ENCODE measurements at places on chromosomes 2 and 18. TPM values are rescaled to one million over a fixed set of nuclear protein-coding genes. Genes with fewer than 3 reads are reported as not detected.
A peak's percentile ranks its signal among the peaks of the same experiment; 100 is the strongest.

TUBA4A gene
- 96.7 TPM for total RNA-seq

TMEM87B gene
- 74.5 TPM for total RNA-seq

DNA sequence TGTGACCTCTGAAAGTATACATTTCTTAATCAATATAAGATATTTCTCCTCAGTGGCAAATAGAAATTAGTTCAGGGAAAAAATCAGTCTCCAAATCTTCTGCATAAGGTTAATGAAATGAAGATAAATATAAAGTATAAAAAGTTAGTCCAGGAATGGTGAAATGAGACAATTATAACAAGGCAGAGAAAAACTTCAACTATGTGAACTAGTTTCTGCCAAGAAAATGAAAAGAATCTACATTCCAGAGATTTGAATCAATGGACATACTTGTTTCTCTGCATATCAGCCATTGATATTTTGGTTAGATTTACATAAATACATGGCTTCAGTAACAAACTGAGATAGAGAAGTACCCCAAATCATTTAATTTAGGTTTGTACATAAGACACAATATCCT, 249.0 kb downstream of the EXOC6B start:
- DNase-seq = no peak

GRCh38 chr2:129794116-129794515, 185.3 kb upstream of the RAB6C start:
- no peak for DNase-seq

SKOR2 gene
- total RNA-seq = not detected

GRCh38 chr2:134120733-134121630, 132.9 kb upstream of the MGAT5 start:
- DNase-seq = peak; percentile 67

DNA sequence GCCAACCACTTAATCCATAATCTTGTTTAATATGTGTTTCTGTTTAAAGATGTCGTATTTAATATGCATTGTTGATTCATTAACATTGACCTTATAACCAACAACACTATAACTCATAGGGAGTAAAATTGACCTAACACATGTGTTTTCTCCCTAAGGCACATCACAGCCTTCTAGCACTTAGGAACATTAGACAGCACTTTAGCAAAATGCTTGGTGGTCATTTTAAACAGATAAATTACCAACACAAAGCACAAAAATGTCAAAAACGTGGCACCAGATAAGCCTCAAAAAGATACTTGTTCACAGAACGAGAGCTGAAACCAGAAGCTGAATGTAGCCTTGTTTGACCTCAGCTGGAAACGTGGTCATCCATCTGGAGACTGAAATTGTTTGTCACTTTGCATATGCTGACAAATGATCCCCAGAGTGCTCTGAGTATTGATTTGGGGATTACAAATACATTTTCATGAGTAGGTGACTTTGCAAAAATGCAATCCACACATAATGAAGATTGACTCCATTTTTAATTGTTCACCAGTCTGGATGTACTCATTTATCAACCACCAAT, 139.2 kb downstream of the CCDC102B start:
- DNase-seq = no peak

SH3RF3 gene
- total RNA-seq = 3.0 TPM

DNA sequence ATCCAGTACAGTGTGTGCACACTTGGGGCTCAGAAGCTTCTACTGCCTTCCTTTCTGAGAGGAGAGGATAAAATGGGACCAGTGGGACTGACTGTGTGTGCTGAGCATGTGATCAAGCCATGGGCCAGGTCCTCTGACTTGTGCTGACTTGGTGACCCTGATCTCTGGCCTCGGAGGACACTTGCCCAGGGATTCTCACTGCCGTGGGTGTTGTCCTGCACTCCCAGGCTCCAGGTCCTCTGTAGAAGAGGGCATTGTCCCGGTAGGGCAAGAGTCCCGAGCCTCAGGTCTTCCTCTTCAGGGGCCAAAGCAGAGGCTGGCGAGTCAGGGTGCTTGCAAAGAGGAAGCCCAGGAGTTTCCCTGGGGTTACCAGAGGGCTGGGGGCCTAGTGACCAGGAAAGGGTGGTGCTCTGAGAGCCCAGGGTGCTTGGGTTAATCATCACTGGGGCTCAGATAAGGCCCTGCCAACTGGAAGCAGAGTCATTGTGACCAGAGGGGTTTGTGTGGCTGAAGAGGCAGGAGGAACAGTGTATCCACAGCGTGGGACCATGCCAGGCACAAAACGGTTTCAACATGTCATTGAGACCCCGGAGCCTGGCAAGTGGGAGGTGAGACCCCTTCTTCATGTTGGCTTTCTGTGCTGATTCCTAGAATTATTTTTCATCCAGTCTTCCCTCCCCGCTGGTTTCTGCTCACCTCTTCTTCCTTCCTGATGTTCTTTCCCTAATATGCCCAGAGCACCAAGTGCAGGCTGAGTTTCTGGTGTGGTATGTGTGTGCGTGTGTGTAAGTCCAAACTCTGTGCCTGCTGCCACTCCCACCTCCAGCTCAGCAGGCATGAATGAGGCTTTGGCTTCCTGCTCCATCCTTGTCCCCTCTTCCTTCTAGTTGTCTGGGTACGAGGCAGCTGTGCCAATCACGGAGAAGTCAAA, at the start of gene GCKR:
TSS of gene GCKR (plus strand) at position 483 of the 931 bp plus-strand sequence. CDS start at position 549, 66 bp downstream.
- no peak for DNase-seq

- DNase-seq = no peak
Measured at GRCh38 chr2:33077844-33078243, 131.1 kb downstream of the LTBP1 start.

RFX8 gene
- not detected for total RNA-seq

HOXD13 gene
- total RNA-seq = not detected

STPG4 gene
- total RNA-seq = not detected

- DNase-seq = no peak
Measured at GRCh38 chr2:195620501-195620900, 36.5 kb upstream of the SLC39A10 start.

ITGA4 gene
- total RNA-seq = 4.4 TPM

DNA sequence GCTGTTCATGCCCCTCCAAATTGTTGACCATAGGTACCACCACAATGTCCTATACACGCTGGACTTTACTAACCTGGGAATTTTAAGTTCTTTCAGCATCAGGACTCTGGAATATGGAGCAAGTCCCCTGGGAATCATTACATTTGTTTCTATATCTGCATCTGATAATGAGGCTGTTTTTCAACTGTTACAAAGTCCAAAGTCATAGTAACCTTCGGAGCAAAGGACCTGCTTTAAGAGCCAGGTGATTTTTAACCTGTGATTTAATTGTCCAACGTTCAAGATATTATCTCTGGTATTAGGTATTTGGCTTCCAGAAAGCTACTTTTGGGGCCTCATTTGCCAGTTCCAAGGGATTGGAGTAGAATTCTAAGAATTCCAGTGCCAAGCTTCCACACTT, 7.5 kb upstream of the B3GNT2 start:
- DNase-seq = no peak

DNA sequence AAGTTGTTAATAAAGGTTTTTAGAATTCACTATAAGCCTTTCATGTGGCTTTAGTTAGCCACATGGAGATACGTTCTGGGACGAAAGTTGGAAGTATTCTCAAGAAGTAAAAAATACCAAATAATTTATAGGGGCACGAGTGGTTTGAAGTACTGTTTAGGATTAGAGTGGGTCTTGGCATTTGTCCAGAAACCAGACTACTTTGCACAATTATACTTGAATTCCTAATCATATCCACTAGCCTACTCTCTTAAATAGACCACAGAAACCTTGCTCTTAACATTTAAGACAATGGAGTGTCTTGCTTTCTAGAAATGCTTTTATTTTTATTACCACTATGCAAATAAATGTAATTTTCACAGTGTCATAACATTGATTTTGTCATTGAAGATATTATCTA, 44.6 kb downstream of the UBE2E3 start:
- no peak for DNase-seq

CRYBA2 gene
- total RNA-seq = not detected

GRCh38 chr2:203361495-203361894, 33.3 kb downstream of the ABI2 start:
- no peak for DNase-seq

- DNase-seq = no peak
Measured at GRCh38 chr2:11877764-11878163, 131.3 kb downstream of the LPIN1 start.

GRCh38 chr2:144183727-144184126, 336.2 kb downstream of the ZEB2 start:
- DNase-seq = peak; percentile 19

FZD7 gene
- 14.5 TPM for total RNA-seq

C1QL2 gene
- not detected for total RNA-seq

PAX8 gene
- total RNA-seq = 11.2 TPM
